Memory B cell (primary cell): ENCODE measurements at places on chromosomes 7 and 10.
A peak's percentile ranks its signal among the peaks of the same experiment; 100 is the strongest.

GRCh38 chr10:130389906-130390305, 253.7 kb downstream of the GLRX3 start:
- no peaks in the 10 kb centered on the region for H3K4me1 ChIP-seq
- H3K27ac ChIP-seq: no peak overlapping the region
- H3K36me3 ChIP-seq: no peaks in the 10 kb centered on the region
- peaks cover 3% of the 10 kb centered on the region for H3K27me3 ChIP-seq
- H3K4me3 ChIP-seq: no peak overlapping the region

DNA sequence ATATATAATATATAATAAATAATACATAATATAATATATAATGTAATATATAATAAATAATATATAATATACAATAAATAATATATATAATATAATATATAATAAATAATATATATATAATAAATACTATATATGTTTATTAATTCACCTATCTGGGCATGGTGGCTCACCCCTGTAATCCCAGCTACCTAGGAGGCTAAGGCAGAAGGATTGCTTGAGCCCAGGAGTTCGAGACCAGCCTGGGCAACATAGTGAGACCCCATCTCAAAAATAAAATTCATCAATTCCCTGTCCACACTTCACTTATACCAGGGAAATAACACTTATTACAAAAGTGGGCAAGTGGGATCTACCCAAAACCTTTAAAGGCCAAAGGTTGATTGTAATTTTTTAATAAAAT, 281.1 kb downstream of the PRPF18 start:
- no peaks in the 10 kb centered on the region for H3K36me3 ChIP-seq
- H3K4me1 ChIP-seq: peaks cover 14% of the 10 kb centered on the region
- no peak for DNase-seq
- no peak overlapping the region for H3K27ac ChIP-seq
- H3K4me3 ChIP-seq: no peak overlapping the region

GRCh38 chr7:53422291-53422690, 386.9 kb downstream of the POM121L12 start:
- no peak overlapping the region for H3K27ac ChIP-seq
- no peaks in the 10 kb centered on the region for H3K27me3 ChIP-seq
- no peaks in the 10 kb centered on the region for H3K4me1 ChIP-seq
- H3K36me3 ChIP-seq: no peaks in the 10 kb centered on the region
- H3K4me3 ChIP-seq: no peak overlapping the region

- H3K27me3 ChIP-seq: peaks cover under 1% of the 10 kb centered on the region
- H3K4me1 ChIP-seq: no peaks in the 10 kb centered on the region
- H3K4me3 ChIP-seq: no peak overlapping the region
Observed at GRCh38 chr7:40276061-40276460, 141.3 kb downstream of the SUGCT start.

- peaks cover 10% of the 10 kb centered on the region for H3K4me1 ChIP-seq
- H3K4me3 ChIP-seq: no peak overlapping the region
- no peak for DNase-seq
- H3K27ac ChIP-seq: no peak overlapping the region
- H3K27me3 ChIP-seq: no peaks in the 10 kb centered on the region
Observed at GRCh38 chr10:122391875-122392274, 17.4 kb downstream of the PLEKHA1 start.

- H3K27me3 ChIP-seq: no peaks in the 10 kb centered on the region
- H3K4me1 ChIP-seq: peaks cover 16% of the 10 kb centered on the region
- peak; percentile 26 for DNase-seq
- no peaks in the 10 kb centered on the region for H3K36me3 ChIP-seq
- peak overlapping the region; percentile 64 for H3K4me3 ChIP-seq
- H3K27ac ChIP-seq: peak overlapping the region; percentile 88
Observed at GRCh38 chr7:92809760-92810573, 26.4 kb downstream of the CDK6 start.

DNA sequence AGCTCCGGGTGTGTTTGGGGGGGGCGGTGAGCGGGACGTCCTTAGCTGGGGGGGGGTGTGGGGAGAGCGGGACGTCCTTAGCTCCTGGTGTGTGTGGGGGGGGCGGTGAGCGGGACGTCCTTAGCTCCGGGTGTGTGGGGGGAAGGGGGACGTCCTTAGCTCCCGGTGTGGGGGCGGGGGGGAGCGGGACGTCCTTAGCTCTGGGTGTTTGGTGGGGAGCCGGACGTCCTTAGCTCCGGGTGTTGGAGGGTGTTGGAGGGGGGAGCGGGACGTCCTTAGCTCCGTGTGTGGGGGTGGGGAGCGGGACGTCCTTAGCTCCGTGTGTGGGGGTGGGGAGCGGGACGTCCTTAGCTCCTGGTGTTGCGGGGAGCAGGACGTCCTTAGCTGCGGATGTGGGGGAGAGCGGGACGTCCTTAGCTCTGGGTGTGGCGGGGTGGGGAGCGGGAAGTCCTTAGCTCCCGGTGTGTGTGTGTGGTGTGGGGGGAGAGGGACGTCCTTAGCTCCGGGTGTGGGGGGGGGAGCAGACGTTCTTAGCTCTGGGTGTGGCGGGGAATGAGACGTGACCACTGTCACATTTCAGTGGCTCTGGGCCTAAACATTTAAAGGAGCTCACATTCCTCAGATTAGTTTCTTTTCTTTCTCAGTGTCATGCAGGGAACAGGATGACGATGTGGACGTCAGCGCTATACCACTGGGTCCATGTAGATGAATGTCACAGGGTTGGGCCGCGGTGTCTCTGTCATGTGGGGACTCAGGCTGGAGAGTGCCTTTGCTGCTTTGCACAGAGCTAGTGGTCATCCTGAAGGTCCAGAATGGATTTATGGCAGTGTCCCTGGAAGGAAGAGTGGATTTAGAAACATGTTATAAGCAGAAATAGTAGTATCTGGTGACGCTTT, 7.5 kb downstream of the DYNC2I1 start:
- no peak for DNase-seq
- peak overlapping the region; percentile 74 for H3K27ac ChIP-seq
- H3K27me3 ChIP-seq: no peaks in the 10 kb centered on the region
- H3K4me3 ChIP-seq: peak overlapping the region; percentile 85
- no peaks in the 10 kb centered on the region for H3K36me3 ChIP-seq

- no peak overlapping the region for H3K4me3 ChIP-seq
- H3K36me3 ChIP-seq: no peaks in the 10 kb centered on the region
Observed at GRCh38 chr7:115060095-115060870, 138.4 kb downstream of the MDFIC start.

DNA sequence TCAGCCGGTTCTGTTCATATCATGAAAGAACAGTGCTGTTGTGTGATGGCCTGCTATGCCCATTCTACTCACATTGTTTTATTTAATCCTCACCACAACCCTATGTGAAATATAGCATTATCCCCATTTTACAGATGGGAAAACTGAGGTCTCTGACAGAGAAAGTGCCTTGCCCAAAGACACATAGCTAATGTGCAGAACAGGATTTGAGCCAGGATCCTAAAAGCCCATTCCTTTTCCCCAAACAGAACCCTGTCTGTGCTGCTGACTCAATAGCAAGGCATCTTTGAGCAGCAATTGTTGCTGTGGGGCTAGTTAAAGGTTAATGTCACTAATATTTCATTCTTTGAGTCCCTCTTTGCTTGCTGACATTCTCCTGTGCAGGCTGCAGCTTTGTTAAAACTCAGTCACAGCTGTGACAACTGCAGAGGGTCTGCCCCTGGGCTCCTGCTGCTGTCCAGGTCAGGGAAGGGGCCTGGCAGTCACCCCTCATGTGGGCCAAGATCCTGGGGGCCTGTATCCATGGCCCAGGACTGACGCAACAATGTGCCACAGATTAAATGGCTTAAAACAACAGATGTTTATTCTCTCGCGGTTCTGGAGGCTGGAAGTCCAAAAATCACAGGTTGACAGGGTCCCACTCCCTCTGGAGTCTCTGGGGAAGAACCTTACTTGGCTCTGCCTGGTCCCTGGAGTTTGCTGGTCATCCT, 40.4 kb downstream of the AFAP1L2 start:
- no peak for DNase-seq
- H3K27me3 ChIP-seq: peaks cover 8% of the 10 kb centered on the region
- H3K36me3 ChIP-seq: no peaks in the 10 kb centered on the region
- no peak overlapping the region for H3K4me3 ChIP-seq
- no peak overlapping the region for H3K27ac ChIP-seq

DNA sequence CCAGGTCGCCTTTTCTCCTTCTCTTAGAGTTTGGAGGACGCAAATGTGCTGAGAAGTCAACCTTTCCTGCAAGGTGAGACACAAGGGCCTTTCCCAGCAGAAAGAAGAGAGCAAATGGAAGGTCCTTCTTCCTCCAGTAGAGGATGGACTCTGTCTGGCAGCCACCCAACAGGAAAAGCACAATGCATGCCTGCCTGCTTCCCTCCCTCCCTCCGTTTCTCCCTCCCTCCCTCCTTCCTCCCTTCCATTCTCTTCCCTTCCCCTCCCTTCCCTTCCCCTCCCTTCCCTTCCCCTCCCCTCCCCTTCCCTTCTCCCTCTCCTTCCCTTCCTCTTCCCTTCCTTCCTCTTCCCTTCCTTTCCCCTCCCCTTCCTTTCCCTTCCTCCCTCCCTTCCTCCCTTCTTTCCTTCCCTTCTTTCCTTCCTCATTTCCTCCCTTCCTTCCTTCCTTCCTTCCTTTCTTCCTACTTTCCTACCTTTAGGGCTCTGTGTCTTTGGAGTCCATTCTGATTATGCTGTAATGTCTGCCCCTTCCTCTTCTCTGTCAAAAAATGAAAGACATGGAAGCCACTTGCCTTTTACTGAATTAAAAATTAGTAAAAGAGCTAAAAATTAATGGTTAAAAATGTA, 66.4 kb downstream of the TRUB1 start:
- no peak for DNase-seq
- peaks cover 22% of the 10 kb centered on the region for H3K4me1 ChIP-seq
- H3K4me3 ChIP-seq: no peak overlapping the region
- H3K27me3 ChIP-seq: peaks cover 6% of the 10 kb centered on the region
- H3K36me3 ChIP-seq: peaks cover 4% of the 10 kb centered on the region
- H3K27ac ChIP-seq: peak overlapping the region; percentile 18

DNA sequence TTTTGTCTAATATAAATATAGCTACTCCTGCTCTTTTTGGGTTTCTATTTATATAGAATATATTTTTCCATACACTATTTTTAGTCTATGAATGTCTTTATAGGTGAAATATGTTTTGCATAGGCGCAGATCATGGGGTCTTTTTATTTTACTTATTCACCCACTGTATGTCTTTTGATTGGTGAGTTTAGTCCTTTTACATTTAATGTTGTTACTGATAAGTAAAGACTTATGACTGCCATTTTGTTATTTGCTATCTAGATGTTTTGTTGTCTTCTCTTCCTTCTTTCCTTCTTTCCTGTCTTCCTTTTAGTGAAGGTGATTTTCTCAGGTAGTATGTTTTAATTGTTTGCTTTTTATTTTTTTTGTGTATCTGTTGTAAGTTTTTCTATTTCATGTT, 276.8 kb upstream of the CNTNAP2 start:
- H3K4me3 ChIP-seq: no peak overlapping the region
- DNase-seq: no peak
- H3K27ac ChIP-seq: no peak overlapping the region
- H3K4me1 ChIP-seq: no peaks in the 10 kb centered on the region
- no peaks in the 10 kb centered on the region for H3K36me3 ChIP-seq
- no peaks in the 10 kb centered on the region for H3K27me3 ChIP-seq

DNA sequence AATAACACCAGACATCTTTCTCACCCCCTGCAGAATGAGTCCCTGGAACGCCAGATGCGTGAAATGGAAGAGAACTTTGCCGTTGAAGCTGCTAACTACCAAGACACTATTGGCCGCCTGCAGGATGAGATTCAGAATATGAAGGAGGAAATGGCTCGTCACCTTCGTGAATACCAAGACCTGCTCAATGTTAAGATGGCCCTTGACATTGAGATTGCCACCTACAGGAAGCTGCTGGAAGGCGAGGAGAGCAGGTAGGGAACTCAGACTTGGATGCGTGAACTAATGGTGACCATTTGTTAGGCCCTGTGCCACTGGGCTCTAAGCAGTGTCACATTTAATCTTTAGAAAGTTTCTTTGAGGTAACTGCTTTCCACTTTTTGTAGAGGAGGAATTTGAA, 7.1 kb downstream of the VIM start:
- H3K27me3 ChIP-seq: no peaks in the 10 kb centered on the region
- H3K27ac ChIP-seq: no peak overlapping the region
- no peak overlapping the region for H3K4me3 ChIP-seq
- H3K36me3 ChIP-seq: peaks cover 20% of the 10 kb centered on the region
- DNase-seq: no peak

GRCh38 chr10:124486635-124487034, 25.0 kb downstream of the LHPP start:
- no peak overlapping the region for H3K27ac ChIP-seq
- no peaks in the 10 kb centered on the region for H3K4me1 ChIP-seq
- no peaks in the 10 kb centered on the region for H3K27me3 ChIP-seq
- no peak overlapping the region for H3K4me3 ChIP-seq
- peaks cover 28% of the 10 kb centered on the region for H3K36me3 ChIP-seq

GRCh38 chr10:68550747-68551411, 9.3 kb upstream of the TET1 start:
- no peak overlapping the region for H3K27ac ChIP-seq
- peak; percentile 29 for DNase-seq
- no peak overlapping the region for H3K4me3 ChIP-seq
- H3K4me1 ChIP-seq: no peaks in the 10 kb centered on the region

GRCh38 chr10:32253276-32253675, 93.7 kb downstream of the EPC1 start:
- H3K36me3 ChIP-seq: no peaks in the 10 kb centered on the region
- H3K27ac ChIP-seq: no peak overlapping the region
- H3K4me1 ChIP-seq: peaks cover 5% of the 10 kb centered on the region
- no peak for DNase-seq
- H3K27me3 ChIP-seq: no peaks in the 10 kb centered on the region
- no peak overlapping the region for H3K4me3 ChIP-seq

DNA sequence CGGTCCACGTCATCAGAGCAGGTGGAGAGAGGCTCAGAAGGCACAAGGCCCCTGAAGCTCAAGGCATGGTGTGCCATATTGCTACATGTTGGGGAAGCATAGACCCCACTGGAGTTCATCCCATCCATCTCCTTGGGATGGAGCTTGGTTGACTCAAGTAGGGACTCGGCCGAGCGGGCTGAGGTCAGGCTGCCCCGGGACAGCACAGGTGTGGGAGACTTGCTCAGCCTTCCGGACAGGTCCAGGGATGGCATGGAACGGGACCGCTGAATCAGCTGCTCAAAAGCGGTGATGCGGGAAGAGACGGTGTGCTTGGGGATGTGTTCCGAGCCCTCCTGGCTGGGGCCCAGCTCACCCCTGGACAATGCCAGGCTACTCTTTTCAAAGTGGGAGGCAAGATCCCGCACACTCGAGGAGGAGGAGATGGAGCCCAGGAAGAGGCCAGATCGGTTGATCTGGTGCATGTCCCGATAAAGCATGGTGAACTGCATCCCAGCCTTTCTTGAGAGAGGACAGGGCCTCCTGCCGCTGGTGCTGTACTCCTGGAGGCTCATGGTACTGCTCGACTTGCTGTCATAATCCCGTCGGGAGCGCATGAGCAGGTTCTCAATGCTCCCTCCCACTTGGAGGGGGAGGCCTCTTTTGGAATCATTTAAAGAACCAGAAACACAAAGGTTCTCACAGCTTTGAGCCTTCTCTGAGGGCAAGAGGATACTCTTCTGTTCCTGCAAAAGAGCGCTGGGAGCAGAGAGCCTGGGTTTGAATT, 65.6 kb upstream of the PDLIM1 start:
- no peaks in the 10 kb centered on the region for H3K27me3 ChIP-seq
- H3K4me1 ChIP-seq: peaks cover 12% of the 10 kb centered on the region
- no peak overlapping the region for H3K27ac ChIP-seq
- DNase-seq: no peak
- H3K4me3 ChIP-seq: no peak overlapping the region

GRCh38 chr10:101745074-101745696, 30.7 kb downstream of the FGF8 start:
- no peaks in the 10 kb centered on the region for H3K4me1 ChIP-seq
- H3K36me3 ChIP-seq: no peaks in the 10 kb centered on the region
- peaks cover 11% of the 10 kb centered on the region for H3K27me3 ChIP-seq
- H3K4me3 ChIP-seq: no peak overlapping the region
